ENCODE measurements at places on chromosomes 12 and 14. TPM values are rescaled to one million over a fixed set of nuclear protein-coding genes. Genes with fewer than 3 reads are reported as not detected.
A peak's percentile ranks its signal among the peaks of the same experiment; 100 is the strongest.

TPH2 gene
- not detected for total RNA-seq

VIPAS39 gene
- 29.8 TPM for total RNA-seq

CACNA1C gene
- 2.1 TPM for total RNA-seq

- DNase-seq, result no peak
Measured at GRCh38 chr12:91786499-91787272, 359.0 kb downstream of the BTG1 start.

COX14 gene
- total RNA-seq, result 26.7 TPM

- DNase-seq, result peak; percentile 97
Measured at GRCh38 chr12:59113831-59114615, 193.7 kb upstream of the LRIG3 start.

ATL1 gene
- total RNA-seq, result 0.97 TPM
